ENCODE measurements at places on chromosomes 1 and 21. TPM values are rescaled to one million over a fixed set of nuclear protein-coding genes. Genes with fewer than 3 reads are reported as not detected.

KAZN gene
- total RNA-seq = 0.60 TPM

NBPF4 gene
- not detected for total RNA-seq

DCST2 gene
- 0.20 TPM for total RNA-seq

PLA2G2C gene
- total RNA-seq = not detected

TRIM67 gene
- total RNA-seq = not detected

MXRA8 gene
- 0.44 TPM for total RNA-seq

TRIM46 gene
- total RNA-seq = 1.2 TPM

CCDC27 gene
- not detected for total RNA-seq

PGBD2 gene
- total RNA-seq = 10.9 TPM

MAP3K7CL gene
- 3.0 TPM for total RNA-seq

C4BPA gene
- not detected for total RNA-seq

S100A9 gene
- total RNA-seq = 1.2 TPM

INSRR gene
- not detected for total RNA-seq

TXNIP gene
- total RNA-seq = 81.9 TPM

CCSAP gene
- total RNA-seq = 3.7 TPM

S100A3 gene
- 2.8 TPM for total RNA-seq

ESPN gene
- 0.65 TPM for total RNA-seq

RALGPS2 gene
- total RNA-seq = 17.9 TPM

FMO5 gene
- total RNA-seq = 1.1 TPM

SLAMF8 gene
- total RNA-seq = not detected

SDE2 gene
- total RNA-seq = 16.6 TPM

GBP5 gene
- under 0.01 TPM for total RNA-seq

ZYG11A gene
- under 0.01 TPM for total RNA-seq

RBP7 gene
- total RNA-seq = not detected

RCSD1 gene
- total RNA-seq = 99.8 TPM

All from lung microvascular endothelial cell (primary cell).